ENCODE measurements at places on chromosomes 4 and X. TPM values are rescaled to one million over a fixed set of nuclear protein-coding genes. Genes with fewer than 3 reads are reported as not detected.

- no peaks in the 10 kb centered on the region for H3K36me3 ChIP-seq
- no peak for DNase-seq
- H3K4me1 ChIP-seq: no peaks in the 10 kb centered on the region
- no peak overlapping the region for H3K27ac ChIP-seq
- no peak overlapping the region for H3K4me3 ChIP-seq
Observed at GRCh38 chr4:151955721-151956380, 195.0 kb upstream of the GATB start.

GRCh38 chr4:24922416-24922815 lies 9.6 kb upstream of the CCDC149 start:
- no peak overlapping the region for H3K4me3 ChIP-seq
- no peak overlapping the region for H3K27ac ChIP-seq
- no peaks in the 10 kb centered on the region for H3K27me3 ChIP-seq
- no peak for DNase-seq
- no peaks in the 10 kb centered on the region for H3K4me1 ChIP-seq
- no peaks in the 10 kb centered on the region for H3K36me3 ChIP-seq

GRCh38 chr4:177484613-177485021 lies 42.4 kb upstream of the AGA start:
- no peaks in the 10 kb centered on the region for H3K4me1 ChIP-seq
- no peaks in the 10 kb centered on the region for H3K36me3 ChIP-seq
- H3K4me3 ChIP-seq: no peak overlapping the region
- DNase-seq: no peak

DNA sequence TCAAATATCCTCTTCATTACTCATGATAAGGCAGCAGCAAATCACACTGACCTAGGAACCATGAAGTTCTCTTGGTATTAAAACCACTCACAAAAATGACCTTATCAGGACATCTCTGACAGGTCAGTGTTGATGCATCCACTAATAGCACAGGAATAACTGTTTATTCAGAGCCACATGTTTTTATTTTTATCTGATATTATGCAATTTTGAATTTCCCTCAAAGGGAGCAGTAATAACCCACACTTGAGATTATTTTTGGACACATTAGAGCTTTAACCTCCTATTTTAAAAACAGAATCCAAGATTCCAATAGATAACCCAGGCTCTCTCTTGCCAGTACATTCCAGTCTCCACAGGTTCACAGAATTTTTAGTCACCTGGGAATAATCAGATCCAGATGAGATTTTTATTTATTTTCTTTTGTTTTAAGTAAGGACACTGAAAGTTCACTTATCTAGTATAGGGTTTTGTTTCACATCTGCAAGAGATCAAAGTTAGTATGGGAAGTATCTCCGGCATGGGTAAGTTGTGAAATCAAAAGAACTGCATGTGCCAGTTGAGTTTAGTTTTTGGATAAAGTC lies 36.3 kb upstream of the MYOZ2 start:
- H3K4me3 ChIP-seq: no peak overlapping the region
- H3K4me1 ChIP-seq: peaks cover 69% of the 10 kb centered on the region
- DNase-seq: no peak
- H3K27me3 ChIP-seq: no peaks in the 10 kb centered on the region
- no peaks in the 10 kb centered on the region for H3K36me3 ChIP-seq

DNA sequence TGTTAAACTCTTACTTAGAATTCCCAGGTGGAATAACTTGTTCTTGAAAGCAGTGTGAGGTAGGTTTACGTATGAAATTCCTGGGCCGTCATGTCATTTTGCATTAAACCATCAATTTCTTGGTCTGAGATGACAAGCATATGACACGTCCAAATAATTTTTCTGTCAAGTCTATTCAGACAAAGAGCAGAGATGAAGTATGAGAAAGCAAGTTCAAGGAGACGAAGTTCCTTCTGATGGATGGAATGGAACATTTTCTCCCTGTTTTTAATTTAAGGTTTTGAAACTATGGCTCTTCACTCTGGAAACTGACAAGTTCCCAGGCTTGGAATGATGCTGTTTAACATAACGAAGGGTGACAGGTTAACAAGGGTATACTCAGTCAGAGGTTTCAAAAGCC lies 252.8 kb upstream of the SFRP2 start:
- no peak for DNase-seq
- H3K36me3 ChIP-seq: no peaks in the 10 kb centered on the region
- H3K4me1 ChIP-seq: no peaks in the 10 kb centered on the region
- H3K27ac ChIP-seq: no peak overlapping the region

DNA sequence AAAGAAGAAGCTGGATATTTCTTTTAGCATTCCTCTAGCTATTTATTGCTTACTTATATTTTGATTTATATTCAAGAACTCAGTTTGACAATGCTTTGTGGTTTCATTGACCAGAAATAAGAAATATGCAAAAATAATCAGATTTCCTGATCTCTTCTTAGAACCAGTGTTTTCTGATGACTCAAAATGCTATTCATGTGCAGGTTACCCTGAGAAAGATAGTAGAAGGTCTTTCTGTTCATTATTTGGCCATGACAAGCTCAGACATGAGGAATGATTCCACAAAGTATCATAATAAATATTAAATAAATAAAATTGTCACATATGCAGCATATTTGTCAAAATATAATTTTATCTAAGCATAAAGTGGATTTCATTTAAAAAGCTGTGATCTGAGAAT lies 24.1 kb downstream of the ADH7 start:
- no peak for DNase-seq
- no peaks in the 10 kb centered on the region for H3K27me3 ChIP-seq
- no peak overlapping the region for H3K27ac ChIP-seq
- H3K4me3 ChIP-seq: no peak overlapping the region
- no peaks in the 10 kb centered on the region for H3K36me3 ChIP-seq
- peaks cover 37% of the 10 kb centered on the region for H3K4me1 ChIP-seq

ARMCX4 gene
- 9.2 TPM for total RNA-seq

YY2 gene
- 1.2 TPM for total RNA-seq

MAEA gene
- 210 TPM for total RNA-seq

PPP4R3C gene
- total RNA-seq: not detected

DOK7 gene
- not detected for total RNA-seq

UGDH gene
- 293 TPM for total RNA-seq

CFAP47 gene
- total RNA-seq: not detected
